ENCODE measurements at places on chromosomes 6 and 20.
A peak's percentile ranks its signal among the peaks of the same experiment; 100 is the strongest.

- DNase-seq, result no peak
Observed at GRCh38 chr6:35024551-35025054, 116.5 kb downstream of the TCP11 start.

DNA sequence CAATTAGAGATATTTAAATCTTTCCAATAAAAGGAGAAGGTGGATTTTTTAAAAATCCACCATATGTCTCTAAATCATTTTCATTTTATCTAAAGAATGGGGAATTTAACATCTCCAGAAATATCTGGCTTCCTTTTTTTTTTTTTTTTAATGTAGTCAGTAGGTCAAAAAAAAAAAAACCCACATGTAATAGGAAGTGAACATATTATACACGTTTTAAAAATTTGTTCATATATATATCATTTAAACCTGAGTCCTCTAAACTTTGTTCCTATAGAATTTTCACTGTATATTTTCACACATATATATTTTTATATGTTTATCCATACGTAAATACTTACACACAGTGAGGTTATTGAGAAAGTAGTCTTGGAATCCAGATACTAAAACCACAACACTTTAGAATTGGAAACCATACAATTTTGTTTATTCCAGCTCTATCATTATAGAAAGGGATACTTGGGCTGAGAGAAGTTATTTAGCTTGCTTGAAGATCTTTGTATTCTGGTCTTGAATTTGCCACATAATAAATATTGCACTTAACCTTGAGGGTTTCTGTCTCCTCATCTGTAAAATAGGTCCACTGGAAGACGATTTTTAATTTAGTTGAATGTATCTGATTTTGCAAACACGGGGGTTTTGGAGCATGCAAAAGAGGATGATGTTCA lies 62.1 kb upstream of the ZNF217 start:
- no peak for DNase-seq

GRCh38 chr6:117938311-117938995 lies 31.4 kb downstream of the SLC35F1 start:
- no peak for DNase-seq

- no peak for DNase-seq
Observed at GRCh38 chr6:111995404-111995803, 58.5 kb upstream of the CCN6 start.

DNA sequence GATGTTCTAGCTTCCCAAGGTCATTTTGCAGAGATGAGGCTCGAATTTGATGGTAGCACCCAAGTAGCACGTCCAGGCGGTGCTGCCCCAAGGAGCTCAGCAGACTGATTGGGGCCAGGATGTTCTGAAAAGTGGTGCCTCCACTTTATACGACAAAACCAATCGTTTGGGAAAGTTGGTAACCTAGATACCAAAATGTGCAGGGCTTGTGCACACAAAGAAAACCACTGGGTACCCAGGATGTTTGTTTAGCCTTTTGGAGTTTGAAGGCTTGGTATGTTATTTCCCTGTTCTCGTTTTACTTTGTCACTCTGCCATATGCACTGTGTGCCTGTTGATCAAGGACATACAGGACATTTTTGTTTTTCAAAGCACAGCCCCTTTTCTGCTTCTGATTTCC lies 40.7 kb upstream of the PBOV1 start:
- DNase-seq, result no peak

GRCh38 chr6:118780668-118781067 lies 113.3 kb upstream of the ASF1A start:
- no peak for DNase-seq

DNA sequence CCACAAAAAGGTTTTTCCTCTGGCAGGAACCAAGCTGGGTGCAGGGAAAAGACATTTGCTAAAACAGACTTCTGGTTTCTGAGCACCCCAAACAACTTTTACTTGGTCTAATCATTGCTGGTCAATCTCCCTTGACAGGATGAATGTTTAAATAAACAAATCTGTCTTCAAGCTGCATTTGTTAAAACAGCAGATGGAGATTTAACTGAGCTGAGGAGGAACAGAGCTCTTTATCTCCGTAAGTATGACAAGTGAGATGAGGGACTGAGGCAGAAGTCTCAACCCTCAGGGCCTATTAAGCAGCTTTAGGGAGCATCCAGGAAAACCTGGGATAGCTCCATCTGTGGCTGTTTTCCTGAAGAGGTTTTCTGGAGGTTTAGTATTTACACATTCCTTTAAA lies 40.6 kb downstream of the NINL start:
- DNase-seq, result no peak

- no peak for DNase-seq
Observed at GRCh38 chr6:110296241-110297025, 61.7 kb downstream of the METTL24 start.

DNA sequence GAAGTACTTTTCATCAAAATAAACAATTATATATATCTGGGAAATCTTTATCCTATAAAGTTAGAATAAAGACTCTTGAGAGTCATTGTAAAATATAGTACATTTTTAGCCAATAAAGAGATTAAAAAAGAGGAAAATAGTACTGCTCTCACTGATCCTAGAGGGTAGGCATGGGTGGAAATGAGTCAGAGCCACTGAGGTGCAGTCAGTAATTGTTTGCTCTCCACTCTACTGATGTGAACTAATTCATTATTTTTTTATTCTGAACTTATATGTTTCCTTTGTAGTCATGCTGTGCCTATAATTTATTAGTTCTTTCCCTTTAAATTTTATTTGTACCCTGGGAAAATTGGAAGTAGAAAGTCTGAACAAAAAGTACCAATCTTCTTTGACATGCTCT lies 1359.4 kb upstream of the GJE1 start:
- DNase-seq, result no peak

DNA sequence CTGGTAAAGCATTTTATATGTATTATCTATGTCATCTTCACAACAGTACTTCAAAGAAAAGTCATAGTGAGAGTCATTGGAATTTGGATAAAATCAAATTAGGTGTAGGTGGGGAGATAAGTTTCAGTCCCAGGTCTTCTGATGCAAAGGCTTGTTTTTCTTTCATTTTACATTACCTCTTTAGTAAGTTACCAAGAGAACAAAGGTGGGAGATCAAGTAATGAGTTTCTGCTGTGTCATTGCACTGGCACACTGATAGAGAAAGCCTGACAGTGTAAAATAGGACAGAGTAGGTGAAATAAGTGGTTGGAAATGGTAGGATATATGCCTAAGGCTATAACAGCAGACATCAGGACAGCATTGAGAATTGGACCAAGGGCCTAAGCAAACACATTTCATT lies 250.4 kb downstream of the NKAIN2 start:
- DNase-seq, result no peak

- no peak for DNase-seq
Observed at GRCh38 chr20:5621305-5621704, 128.9 kb upstream of the SHLD1 start.

- no peak for DNase-seq
Observed at GRCh38 chr20:19660808-19661378, 97.2 kb upstream of the RIN2 start.

GRCh38 chr6:86706449-86706848 lies 230.9 kb upstream of the HTR1E start:
- DNase-seq, result peak; percentile 4

DNA sequence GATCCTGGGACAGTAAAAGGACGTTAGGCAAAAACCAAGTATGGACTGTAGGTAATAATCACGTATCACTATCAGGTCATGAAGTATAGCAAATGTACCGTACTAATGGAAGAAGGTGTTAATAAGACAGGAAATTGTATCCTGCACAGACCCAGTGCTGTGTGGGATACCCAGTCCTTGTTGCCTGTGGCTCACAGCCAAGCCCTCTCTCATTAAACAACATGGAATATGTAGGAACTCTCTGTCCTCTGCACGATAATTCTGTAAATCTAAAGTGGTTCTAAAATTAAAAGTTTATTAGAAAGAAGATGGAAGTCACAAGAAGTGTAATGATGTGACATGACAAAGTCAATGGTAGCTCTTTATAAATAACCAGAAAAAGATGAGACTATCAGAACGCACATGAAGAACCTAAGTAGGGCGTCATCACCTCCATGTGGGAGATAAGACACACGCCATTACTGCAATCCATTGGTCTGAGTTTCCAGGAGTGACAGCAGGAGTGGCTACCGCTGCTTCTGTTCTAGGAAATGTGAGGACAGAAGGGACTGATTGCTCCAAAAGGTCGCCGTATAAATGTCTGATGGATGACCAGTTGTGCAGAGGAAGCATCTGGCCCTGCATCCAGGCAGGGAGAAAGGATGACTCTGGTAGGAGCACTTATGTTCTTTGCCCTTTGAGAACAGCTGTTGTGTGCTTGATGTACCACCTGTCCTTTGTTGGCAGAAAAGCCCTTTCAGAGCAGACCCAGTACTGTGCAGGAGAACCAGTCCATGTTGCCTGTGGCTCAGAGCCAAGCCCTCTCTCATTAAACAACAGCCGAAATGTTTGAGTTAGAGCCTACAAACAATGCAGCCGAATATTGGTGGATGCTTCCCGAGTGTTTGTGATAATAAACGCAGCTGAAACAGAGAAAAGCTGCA lies 125.6 kb downstream of the FIG4 start:
- no peak for DNase-seq

- DNase-seq, result no peak
Observed at GRCh38 chr6:47353871-47354270, 44.2 kb upstream of the TNFRSF21 start.

GRCh38 chr6:16472349-16473069 lies 234.1 kb downstream of the GMPR start:
- DNase-seq, result no peak

GRCh38 chr6:71333697-71334096 lies 45.1 kb downstream of the OGFRL1 start:
- DNase-seq, result no peak

- DNase-seq, result no peak
Observed at GRCh38 chr6:68024570-68025269, 610.4 kb upstream of the ADGRB3 start.

GRCh38 chr6:7124114-7124513 lies 16.4 kb downstream of the RREB1 start:
- no peak for DNase-seq

- DNase-seq, result no peak
Observed at GRCh38 chr6:16345449-16346330, 107.3 kb downstream of the GMPR start.

DNA sequence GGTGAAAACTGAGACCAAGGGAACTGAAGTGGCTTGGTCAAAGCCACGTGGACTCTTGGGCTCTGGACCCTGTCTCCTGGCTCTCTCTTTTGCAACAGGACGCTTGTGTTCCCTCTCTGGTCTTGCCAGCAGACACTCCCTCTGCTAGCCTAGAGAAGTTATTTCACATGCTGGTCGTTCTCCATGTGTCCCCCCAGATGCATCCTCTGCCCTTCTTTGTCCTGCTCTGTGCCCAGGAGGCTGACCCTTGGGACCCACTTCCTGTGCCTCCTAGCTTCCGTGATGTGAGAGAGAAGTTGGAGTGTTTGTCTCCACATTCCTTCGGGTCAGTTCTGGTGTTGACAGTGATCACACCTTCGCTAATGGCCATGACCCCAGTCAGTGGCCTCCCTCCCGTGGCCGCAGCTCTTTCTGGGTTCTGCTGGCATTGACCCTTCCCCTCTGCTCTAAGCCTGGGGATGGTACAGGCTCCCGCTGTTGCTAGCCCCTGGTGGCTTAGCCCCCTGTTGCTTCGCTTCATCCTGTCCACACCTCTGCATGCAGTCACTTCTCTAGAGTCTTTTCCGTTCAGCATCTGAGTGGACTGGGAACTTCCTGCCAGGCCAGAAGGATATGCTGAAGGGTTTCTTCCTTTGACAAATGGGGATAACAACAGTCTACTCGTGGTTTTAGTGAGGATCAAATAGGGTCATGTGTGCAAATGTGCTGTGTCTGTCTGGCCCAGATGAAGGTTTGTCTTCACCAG lies 70.1 kb upstream of the BMP2 start:
- no peak for DNase-seq

DNA sequence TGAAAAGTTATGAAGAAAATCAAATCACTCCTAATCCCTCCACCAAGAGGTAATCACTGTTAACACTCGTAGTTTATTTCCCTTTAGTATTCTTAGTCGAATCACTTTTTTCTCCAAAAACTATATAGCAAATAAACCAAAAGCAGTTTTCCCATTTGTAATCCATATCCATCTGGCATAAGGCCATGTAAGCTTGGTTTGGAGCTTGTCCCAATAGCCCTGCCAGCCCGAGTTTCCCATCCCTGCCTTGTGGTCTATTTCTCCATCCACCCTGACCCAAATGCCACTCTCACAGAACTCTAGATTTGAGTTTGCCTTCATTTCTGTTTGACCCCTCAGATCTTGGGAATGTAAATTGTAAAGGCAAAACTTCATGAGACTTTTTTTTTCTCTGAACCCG lies 71.8 kb upstream of the DSP start:
- DNase-seq, result no peak

- DNase-seq, result no peak
Observed at GRCh38 chr20:1081891-1082290, 36.5 kb upstream of the PSMF1 start.

- DNase-seq, result no peak
Observed at GRCh38 chr6:22952097-22952496, 382.7 kb downstream of the HDGFL1 start.

DNA sequence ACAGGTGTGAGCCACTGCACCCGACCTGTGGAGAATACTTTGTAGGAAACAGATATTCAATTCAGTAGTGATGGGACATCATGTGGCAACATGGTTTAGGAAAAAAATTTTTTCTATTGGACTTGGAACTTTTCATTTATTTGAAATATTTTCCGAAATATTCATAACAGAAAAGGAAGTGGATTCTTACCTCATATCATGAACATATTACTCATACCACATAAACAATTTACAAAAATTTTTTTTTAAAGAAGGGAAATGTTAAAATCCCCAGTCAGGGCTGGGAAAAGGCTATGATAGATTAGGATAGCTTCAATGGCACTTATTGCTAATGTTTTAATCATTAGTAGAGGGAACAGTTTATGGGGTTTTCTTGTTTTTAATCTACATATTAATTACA lies 6.8 kb upstream of the ALDH8A1 start:
- no peak for DNase-seq
